ENCODE measurements at places on chromosomes 4 and X.

DNA sequence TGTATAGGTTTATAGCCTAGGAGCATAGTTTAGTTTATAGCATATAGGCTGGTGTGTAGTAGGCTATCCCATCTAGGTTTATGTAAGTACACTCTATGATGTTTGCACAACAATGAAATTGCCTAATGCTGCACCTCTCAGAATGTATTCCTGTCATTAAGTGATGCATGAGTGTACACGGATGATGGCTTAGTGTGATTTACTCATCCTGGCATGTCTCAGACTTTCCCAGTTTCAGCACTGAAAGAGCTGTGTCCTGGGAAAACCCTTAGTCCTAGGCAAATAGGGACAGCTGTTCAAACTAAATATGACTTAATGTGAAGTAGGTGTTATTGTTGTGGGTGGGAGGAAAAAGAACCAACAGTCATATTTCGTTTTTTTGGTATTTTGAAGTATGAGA, 264.9 kb upstream of the MAGEB18 start:
- DNase-seq = no peak

DNA sequence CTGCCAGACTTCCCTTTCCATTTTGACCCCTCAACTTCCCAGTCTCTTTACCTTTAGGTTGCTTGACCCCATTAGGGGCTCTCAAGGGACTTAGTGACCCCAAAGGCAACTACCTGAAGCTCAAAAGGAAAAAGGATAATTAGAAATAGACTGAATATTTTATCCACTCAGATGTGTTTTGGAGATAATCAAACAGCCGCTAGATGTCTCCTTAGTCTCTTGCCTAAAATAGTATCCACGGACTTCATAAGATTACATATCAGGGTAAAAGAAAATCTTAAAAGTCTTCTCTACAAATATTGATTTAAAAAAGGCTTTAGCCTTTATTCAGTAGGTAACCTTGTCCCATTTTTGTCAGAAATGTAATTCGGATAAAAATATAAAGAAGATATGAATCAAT, 21.0 kb upstream of the RHOXF2 start:
- no peak for DNase-seq

GRCh38 chr4:185559915-185560281, 24.6 kb upstream of the PDLIM3 start:
- no peak for DNase-seq

- no peak for DNase-seq
These were observed 221.3 kb downstream of the PPP3CA start for GRCh38 chr4:101126059-101126458.

GRCh38 chrX:103153661-103154060, 60.7 kb upstream of the NXF3 start:
- no peak for DNase-seq

DNA sequence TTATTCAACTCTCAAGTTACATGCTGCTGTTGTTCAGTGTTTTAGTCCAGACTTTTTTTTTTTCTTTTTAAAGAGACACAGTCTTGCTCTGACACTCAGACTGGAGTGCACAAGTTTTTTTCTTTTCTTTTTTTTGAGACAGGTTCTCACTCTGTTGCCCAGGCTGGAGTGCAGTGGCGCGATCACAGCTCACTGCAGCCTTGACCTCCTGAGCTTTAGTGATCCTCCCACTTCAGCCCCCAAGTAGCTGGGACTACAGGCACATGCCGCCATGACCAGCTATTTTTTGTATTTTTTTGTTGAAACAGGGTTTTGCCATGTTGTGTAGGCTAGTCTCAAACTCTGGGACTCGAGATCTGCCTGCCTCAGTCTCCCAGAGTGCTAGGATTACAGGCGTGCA, 11.9 kb downstream of the ADD1 start:
- DNase-seq = no peak

DNA sequence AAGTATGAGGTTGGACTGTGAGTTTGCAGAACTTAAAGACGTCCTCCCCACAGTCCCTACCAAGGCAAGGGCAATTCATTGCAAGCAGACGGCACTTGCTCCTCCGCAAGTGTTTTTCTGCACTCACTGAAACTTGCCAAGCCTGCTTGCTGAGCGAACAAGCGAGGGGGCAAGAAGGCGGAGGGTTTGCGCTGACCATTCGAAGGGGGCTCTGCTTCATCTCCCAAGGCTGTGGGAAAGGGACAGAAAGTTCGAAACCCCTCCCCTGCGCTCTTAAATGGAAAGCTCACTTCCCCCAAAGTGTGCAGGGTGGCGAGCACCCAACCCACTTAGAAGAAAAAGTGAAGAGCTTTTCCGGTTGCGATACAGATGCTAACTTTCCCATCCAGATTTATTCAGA, 1.4 kb downstream of the MID1 start:
- no peak for DNase-seq

DNA sequence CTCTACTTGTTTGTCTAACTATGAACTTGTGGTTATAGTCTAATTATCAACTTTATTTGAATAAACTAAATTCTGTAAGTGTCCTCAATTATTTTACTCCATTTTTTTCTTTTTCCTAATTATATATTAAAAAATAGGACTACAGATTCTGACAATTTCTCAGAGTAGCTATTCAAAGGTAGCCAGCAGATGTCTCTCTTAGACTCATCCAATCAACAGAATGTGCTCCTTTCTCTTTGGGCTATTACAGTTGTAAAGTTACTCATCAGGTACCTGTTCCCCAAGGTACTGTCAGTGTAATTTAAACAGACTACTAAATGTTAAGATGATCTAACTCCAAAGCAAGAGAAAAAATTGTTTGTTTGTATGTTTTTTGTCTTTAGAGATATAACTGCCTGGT, 248.6 kb downstream of the PCDH18 start:
- no peak for DNase-seq

DNA sequence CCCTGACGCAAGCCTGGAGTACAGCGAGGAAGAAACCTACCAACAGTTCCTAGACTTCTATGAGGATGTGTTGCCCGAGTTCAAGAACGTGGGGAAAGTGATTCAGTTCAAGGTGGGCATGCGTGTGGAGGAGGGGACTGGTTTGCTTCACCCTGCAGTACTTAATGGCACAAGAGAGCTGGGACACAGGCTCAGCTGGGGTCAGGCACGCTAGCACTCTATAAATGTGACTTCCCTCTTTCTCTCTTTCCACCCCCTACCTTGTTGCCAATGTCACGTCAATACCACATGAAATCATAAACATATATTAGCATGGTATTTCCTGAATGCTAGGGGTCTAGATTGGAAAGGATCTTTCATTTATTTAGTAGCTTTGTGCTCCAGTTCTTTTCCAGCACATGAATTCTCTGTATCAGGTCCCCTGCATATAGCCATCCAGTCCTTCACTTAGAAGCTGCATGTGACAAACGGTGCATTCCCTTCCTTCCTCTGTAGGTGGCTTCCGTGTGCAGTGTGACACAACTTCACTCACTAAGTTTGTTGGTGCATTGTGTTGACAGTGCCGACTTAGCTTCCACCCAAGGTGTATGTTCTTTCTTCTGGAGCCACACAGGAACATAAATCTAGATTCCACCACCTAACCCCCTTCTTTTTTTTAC, 25.6 kb downstream of the ZRSR2 start:
- no peak for DNase-seq

DNA sequence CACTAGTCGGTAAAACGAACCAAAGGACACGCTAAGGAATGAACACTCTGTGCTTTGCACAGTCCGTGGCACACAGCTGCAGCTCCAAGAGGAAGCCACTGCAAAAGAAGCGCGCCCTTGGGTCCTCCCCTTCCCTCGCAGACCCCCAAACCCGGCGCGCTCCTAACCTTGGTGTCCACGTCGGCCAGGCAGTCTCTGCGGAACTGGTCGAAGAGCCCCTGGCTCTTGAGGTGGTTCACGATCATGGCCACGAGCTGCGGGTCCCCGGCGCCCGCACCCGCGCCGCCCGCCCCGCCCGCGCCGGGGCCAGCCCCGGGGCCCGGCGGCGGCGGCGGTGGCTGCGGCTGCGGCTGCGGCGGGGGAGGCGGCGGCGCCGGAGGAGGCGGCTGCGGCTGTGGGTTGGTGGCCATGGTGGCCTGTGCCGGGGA, 333 bp downstream of the BOD1L1 start:
- no peak for DNase-seq

GRCh38 chr4:158873795-158874401, 105.1 kb downstream of the FNIP2 start:
- peak; percentile 42 for DNase-seq

GRCh38 chr4:89539797-89540711, 232.5 kb upstream of the GPRIN3 start:
- no peak for DNase-seq

GRCh38 chr4:143260750-143261149, 75.9 kb upstream of the GAB1 start:
- DNase-seq = no peak

DNA sequence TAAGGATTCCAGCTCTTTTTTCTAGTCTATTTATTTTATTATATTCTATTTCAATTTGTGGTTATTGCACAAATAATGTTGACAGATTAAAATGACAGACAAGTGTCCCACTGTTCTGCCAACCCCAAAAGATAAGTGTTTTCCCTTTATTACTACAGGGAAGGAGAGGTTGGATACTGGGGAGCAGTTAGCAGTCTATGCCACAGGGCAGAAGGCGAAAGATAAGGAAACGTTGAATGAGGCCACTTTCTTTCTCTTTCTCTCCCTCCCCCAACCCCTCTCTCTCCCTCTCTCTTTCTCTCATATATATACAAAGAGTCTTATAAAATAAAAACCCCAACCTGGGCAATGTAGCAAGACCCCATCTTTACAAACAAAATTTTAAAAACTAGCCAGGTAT, 31.6 kb downstream of the SLC9A6 start:
- no peak for DNase-seq

- no peak for DNase-seq
These were observed 12.2 kb upstream of the WFS1 start for GRCh38 chr4:6257247-6258025.

- DNase-seq = no peak
These were observed 49.2 kb downstream of the PRPS1 start for GRCh38 chrX:107677501-107677901.

DNA sequence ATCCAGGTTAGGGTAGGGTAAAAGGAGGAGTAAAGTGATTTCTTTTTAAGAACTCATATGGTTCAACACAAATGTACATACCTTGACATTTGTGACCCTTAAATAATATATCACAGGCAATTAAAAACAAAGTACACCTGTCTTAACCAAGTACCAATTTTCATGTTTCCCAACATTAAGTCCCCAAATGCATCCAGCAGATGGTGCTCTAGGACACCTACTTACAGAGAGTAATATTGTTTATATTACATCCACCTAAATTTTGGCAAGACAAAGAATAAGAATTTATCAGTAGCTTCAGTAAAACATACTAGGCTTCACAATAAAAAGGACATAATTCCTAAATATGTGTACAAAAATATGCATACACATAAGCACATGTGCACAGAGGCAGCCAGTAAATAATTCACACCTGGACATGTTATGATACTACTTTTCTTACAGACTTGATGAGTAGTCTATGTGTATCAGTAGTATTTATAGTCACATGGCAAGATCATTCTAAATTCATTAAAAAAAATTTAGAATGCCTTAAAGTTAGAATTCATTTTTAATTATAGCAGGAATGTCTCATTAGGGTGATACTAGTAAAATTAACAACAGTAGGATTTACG, 219.7 kb downstream of the DCLK2 start:
- peak; percentile 49 for DNase-seq

GRCh38 chr4:167079762-167080161, 154.5 kb downstream of the SPOCK3 start:
- no peak for DNase-seq

DNA sequence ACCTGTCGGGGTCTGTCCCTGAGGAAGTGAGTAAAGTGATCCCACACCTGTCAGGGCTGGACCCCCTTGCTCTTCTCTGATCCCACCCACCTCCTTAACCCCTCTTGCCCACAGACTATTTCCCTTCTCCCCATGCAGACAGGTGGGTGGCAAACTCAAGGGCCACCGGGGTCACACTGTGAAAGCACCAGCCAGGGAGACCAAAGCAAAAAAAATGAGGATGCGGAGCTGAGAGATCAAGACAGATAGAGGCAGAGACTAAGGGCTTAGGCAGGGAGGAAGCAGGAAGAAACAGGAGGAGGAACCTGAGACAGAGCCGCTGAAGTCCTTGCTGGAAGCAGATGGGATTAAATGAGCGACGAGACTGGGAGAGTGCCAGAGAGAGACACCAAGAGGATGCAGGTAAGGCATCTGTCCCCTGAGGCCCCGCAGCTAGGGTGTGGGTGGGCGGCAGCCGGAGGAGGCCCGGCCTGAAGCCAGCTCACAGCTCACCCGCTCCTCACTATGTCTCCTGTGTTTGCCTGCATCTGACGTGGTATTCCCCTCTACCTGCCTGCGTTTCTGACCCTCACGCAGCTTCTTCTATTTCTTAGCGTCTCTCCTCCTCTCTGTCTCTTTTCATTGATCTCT, 7.2 kb downstream of the TIMM17B start:
- DNase-seq = no peak

- DNase-seq = peak; percentile 82
These were observed 155.8 kb downstream of the PPP3CA start for GRCh38 chr4:101191302-101192098.

DNA sequence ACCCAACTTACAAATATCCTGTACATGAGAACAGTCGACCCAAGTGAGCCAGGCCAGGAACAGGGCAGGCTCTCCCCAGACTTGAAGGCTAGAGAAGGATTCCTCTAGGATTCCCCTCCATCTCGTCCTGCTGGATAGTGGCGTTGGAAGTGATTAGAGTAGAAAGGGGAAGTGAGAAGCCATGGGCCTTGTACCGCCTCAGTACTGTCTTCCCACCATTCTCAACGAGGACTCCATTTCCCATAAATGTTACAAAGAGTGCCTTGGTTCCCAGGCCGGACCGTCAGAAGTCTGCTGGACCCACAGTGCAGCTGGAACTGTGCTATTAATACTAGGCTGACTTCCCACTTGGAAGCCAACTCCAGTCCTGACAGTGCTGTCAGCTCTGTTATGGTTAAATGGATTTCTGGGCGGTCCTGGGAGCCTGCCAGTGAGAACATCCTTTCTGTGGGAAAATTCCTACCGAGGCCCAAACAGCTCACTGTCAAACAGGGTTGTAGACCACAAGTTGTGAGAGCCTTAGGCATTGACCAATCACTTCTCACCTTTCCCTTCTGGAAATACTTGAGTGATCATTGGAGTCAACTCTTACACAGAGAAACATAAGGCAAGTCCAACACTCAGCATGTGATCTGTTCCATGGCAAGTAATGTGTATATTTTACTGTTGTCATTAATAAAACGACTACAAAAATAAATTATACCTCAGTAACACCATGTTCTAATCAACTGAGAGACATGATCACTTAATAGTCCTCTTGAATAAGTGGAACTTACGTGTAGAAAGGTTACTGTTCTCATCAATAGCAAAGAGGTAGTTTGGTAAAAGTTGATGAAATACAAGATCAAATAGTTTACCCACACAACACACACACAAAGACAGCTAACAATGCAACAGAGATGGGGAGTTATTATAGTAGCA, 58.4 kb downstream of the AMELX start:
- DNase-seq = peak; percentile 64

GRCh38 chr4:139933541-139933940, 220.4 kb downstream of the MAML3 start:
- DNase-seq = no peak

GRCh38 chrX:786441-786881, 155.9 kb downstream of the SHOX start:
- no peak for DNase-seq

- peak; percentile 10 for DNase-seq
These were observed 828.9 kb downstream of the GLUD2 start for GRCh38 chrX:121876305-121876704.

- DNase-seq = no peak
These were observed 9.8 kb upstream of the DCLK2 start for GRCh38 chr4:150068300-150068960.
